ENCODE measurements at places on chromosomes 16 and 17.

DNA sequence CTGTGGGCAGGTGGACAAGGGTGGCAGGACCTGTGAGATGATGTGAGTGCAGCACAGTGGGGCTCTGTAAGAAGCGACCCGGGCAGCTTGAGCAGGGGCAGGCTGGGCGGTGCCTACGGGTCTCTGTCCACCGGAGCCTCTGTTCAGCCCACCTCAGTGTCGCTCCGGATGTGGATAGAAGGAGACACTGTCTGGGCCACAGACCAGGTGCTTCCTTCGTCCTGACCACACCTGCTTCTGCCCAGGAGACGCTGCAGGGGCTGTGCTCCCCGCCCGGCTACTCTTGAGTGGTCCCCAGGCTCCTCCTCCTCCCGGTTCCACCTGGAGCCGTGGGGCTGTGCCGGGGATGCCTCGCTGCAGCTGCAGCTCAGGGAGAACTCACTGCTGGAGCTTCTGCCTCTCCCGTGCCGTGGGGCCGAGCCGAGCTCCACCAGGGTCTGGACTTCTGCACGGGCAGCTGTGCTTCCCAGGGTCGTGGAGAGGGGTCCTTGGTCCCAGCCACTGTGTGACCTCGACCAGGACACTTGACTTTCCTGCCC lies 21.5 kb downstream of the METRNL start:
- no peak for DNase-seq

DNA sequence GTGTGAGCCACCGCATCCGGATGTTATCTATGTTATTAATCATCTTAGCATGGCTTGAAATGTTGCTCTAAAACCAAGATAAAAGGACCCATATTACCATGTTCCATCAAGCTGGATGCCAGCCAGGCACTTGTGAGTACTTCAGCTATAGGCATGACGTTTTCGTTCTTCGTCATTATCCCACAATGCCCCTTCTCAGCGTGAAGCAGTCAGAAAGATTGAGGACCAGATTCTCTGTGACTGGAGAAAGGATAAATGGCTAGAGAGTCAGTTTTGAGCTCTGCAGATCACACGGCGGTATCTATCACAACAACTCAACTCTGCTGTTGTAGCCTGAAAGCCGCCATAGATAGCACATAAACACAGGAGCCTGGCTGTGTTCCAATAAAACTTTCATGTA lies 29.8 kb upstream of the LCMT1 start:
- DNase-seq = no peak

GRCh38 chr17:8859804-8860430 lies 7.6 kb downstream of the PIK3R6 start:
- DNase-seq = no peak

DNA sequence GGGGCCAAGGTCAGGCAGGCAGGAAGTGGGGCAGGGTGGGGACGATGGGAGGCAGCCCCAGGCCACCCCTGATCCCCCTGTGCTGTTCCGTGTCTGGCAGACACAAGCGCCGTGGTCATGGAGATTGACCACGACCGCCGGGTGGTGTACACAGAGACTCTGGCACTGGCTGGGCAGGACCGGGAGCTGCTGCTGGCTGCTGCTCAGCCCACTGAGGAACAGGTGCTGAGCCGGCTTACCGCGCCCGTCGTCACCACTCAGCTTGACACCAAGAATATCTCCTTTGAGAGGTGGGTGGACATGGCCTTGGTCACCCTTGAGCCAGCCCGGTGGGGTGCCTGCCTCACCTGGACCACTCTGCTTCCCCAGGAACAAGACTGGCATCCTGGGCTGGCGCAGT lies 13.7 kb downstream of the CORO6 start:
- DNase-seq = no peak

- no peak for DNase-seq
These were observed 3.9 kb upstream of the HEXIM1 start for GRCh38 chr17:45144199-45145034.

- DNase-seq = no peak
These were observed 626.1 kb downstream of the TMEM114 start for GRCh38 chr16:7964167-7964566.

GRCh38 chr17:4340914-4341615 lies 25.4 kb downstream of the UBE2G1 start:
- DNase-seq = no peak

DNA sequence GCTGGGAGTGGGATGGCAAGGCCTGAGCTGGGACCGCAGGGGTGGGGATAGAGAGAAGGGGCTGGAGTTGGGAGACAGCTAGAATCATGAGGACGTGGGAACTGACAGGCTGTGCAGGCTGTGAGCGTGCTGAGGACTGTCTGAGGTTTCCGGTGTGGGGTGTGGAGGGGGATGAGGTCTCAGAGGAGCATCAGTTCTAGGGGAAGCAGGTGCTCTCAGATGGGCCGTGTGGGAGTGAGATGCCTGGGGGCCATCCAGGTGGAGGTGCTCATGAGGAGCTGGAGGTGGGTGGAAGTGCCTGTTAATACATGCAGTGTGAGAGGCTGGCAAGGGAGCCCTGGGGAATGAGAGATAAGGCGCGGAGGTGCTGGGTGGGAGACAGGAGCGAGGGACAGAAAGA lies 27.2 kb downstream of the HASPIN start:
- no peak for DNase-seq

DNA sequence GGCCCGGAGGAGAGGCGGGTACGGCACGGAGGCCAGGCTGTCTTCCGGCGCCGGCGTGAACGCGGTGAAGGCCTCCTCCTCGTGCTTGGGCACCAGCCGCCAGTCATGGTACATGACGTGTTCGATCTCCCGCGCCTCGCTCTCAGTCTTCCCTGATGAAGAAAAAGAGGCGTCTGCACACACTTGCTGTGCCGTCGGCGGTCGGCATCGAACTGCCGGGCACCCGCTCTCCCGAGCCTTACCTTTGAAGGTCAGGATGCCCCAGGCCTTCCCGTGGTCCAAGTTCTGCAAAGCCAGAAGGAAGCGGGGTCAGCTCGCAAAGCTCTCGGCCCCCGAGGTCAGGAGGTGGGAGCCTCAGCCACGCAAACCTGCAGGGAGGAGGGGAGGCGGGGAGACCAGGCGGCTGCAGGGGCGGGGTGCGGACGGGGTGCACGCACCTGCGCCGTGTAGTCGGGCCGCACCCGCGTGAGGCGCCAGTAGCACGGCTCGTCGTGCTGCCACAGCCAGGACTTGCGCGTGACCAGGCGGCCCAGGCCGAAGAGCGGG lies at the start of gene EME2:
Gene EME2, plus strand, starts transcription at position 449 of the 546 bp plus-strand sequence. CDS start 418 bp downstream, outside the sequence.
- no peak for DNase-seq

DNA sequence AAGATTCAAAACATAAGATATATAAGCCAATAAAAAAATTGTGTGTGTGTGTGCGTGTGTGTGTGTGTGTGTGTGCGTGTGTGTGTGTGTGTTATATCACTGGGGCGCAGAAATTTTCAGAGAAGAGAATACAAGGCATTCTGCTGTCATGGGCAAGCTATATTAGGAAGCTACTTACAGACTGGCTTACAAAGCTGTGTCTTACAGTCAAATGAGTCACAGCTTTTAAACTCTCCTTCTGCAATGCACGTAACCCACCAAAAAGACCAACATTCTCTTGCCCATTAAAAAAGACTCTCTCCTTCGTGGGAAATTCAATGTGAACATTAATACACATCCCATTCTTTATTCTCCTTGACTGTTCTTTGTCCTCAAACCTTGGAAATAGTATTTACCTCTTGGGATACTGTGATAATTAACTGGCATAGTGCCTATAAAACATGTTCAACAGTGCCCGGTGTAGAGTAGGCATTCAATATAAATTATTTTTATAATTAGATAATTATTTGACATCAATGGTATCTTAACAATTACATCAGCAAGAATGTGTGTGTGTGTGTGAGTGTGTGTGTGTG lies 860.4 kb upstream of the SOX9 start:
- DNase-seq = no peak

DNA sequence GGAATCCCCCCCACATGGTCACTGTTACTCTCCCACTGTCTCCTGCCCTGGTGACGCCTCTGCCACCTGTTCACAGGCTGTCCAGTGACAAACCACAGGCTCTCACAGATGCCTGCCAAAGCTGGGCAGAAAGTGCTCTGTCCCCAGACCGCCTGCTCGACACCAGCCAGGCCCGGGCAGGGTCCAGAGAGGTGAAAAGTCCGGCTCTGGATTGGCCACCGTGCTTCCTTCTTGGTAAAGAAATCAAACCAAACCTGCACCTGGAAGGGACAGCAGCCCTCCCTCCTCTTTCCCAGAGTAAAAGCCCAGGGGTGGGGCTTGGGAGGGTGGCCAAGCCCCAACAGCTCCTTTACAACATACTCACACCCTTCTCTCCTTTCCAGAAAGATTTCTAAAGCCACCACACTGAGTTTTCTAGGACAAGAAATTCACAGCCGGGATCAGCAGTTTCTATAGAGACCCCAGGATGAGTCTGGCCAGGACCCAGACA lies 6.2 kb downstream of the PCGF2 start:
- DNase-seq = no peak

DNA sequence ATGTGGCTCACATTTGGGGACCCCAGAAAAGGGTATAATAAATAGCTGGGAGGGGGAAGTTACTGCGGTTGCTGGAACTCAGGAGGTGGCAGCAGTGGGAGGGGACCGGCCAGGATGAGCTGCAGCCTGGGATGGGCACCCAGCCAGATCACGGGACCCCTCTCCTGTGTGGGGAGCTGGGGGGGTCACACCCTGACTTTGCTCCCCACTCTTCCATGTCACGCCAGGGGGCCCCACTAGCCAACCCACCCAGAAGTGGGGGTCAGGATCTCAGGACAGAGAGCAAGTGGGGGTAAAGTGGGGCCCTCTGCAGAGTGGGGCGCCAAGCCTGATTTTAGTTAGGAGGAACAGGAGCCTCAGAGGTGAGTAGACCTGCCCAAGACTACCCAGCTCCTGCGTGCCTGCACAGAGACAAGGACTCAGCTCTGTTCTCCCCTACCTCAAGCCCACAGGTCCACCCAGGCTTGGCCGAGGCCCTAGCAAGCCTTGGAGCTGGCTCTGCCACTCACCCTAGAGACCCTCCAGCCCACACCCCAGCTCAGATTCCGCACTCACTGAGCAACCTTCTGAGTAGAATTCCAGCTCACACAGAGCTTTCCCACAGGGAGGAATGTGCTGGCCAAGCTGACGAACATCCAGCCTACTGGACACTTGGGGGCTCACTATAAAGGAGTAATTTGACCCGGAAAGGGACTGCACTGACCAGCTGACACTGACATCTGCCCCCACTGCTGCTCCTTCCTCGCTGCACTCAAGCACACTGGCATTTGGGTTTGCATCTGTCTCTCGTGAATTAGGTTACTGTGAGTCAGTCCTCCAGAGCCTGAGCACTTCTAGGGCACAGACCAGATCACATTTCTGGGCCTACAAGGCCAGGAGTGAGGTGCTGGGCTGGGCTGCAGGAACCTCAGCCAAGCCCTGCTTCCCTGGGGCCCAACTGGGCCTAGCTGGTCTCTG lies 310.1 kb downstream of the C16orf95 start:
- no peak for DNase-seq

GRCh38 chr16:85129876-85130704 lies 17.8 kb upstream of the CIBAR2 start:
- DNase-seq = no peak

DNA sequence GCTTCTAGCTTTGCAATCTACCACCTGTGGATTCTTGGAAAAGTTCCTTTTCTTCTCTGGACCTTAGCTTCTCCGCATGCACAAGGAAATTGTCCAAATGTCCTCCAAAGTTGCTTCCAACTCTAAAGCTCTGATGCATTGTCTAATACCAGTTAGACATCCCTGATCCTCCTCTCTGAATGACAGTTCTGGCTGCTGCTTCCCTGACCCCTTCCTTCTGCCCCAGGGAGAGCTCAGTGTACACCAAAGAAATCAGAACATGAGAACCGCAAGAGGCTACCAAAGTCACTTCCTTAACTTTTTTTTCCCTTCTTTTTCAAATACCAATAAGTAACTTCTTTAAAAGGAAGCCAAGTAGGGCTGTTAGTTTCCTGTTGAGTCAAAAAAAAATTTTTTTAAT lies 79.7 kb upstream of the CES5A start:
- DNase-seq = no peak

DNA sequence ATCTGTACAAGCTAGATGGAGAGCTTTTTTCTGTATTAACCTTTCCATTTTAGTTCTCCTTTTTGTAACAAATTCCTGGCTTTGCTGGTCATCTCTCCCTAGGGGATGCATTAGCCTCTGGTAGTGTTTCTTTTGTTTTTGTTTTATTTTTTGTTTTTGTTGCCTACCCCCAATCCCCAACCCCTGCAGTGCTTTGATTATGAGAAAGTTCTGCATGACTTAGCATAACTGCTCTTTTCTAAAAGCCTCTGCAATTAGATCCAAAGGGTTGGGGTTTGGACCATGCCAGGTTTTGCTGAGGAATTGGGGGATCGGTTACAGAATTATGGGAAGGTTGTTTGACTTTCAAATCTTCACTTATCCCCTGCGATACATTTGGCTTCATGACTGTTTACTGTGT lies 98.2 kb downstream of the ADAMTS18 start:
- no peak for DNase-seq

GRCh38 chr16:75644240-75645012 lies 3.0 kb downstream of the KARS1 start:
- DNase-seq = no peak

DNA sequence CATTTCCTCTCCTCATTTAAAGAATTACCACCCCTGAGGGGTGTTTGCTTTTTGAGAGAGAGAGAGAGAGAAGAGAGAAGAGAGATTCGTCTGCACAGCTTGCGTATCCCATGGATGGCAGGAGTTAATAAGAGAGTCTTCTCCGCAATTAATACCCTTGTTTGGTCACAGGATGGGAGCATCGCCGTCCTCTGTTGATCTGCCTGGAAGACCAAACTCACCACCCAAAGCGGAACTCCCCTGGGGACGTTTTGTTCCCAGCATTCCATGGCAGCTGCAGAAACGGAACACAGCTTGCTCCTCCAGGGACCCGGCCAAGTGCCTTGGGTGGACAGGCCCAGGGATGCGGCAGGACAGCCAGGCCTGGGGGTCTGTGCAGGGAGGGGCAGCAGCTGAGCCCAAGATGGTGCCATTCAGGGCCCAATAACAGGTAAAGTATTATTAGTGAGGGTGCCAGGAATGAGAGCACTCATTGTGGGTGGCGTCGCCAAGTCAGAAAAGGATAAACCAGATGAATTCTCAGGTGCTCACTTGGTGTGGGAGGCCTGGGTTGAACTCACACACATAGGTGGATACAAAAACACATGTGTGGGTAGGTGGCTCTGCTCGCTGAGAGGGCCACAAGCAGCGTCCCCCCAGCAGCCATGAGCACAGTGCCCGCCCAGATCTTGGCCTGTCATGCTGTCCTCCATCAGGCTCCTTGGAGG lies 83.1 kb downstream of the NT5M start:
- no peak for DNase-seq

- DNase-seq = no peak
These were observed 10.0 kb downstream of the C1QTNF1 start for GRCh38 chr17:79033741-79034501.

DNA sequence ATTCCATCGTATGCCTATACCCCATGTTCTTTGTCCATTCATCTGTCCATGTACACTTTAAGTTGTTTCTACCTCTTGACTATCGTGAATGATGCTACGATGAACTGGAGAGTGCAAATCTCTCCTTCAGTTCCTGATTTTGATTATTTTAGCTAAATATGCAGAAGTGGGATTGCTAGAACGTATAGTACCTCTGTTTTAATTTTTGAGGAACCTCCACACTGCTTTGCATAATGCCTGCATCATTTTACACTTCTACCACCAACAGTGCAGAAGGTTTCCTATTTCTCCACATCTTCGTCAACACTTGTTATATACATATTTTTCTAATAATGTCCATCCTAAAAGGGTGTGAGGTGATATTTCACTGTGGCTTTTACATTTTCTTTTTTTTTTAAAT lies 43.9 kb downstream of the SDR42E1 start:
- DNase-seq = no peak

GRCh38 chr16:21952040-21952792 lies 945 bp upstream of the UQCRC2 start:
- peak; percentile 48 for DNase-seq

Measured in neural crest cell (in vitro differentiated cells).